ENCODE measurements at places on chromosomes 3 and 15.

- no peak for DNase-seq
Measured at GRCh38 chr3:122235147-122235546, 51.7 kb downstream of the CASR start.

- DNase-seq: no peak
Measured at GRCh38 chr15:60397772-60398445, at the start of gene ANXA2. Gene ANXA2, minus strand, starts transcription at chr15:60397986. Its CDS starts 11,911 bp downstream, at chr15:60386075.

DNA sequence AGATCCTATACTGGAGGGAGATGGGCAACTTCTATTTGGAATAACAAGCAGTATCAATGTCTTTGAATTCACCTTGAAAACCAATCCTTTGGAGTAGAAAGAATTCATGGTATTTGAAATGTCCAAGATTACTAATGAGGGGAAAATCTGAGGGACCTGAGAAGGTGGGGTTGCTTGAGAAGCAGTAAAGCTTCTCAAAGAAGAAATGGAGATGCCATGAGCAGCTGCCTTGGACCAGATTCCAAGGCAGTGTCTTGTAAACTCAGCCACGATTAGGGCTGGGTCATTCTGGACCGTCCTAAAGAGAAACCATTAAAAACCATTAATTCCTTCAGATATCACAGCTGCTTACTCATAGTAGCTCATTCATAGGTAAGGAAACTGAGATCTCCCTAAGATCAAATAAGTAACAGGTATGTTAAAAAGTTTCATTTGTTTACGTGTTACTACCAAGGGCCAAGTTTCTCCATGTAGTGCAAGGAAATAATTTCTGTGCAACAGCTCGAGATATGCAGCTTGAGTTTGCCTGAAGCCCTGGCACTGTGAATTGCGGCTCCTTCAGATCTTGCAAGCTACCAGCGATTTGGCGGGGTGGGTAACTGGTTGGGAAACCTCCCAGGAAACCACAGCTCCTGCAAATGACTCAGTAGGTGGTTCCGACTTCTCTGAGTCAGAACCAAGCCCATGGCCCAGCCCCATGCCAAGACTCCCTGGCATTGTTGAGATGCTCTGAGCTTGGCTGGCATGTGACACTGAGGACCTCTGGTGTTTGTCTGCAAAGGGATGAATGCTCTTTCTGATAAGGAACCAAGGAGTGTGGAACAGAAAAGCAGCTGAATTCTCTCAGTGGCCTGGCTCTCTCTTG lies 296.8 kb downstream of the RORA start:
- DNase-seq: no peak

DNA sequence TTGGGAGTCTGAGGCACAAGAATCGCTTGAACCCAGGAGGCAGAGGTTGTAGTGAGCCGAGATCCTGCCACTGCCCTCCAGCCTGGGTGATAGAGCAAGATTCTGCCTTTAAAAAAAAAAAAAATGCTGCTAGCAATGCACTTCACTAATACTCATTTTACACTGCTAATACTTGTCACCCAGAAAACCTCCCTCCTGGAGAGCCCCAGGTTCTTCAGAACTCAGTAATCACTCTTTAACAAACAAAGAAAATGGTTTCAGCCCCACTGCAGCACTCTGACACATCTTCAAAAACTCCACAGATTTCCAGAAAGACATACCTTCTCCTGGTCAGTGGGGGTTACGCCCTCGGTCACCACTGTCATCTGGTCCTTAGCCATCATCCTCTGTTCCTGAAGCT lies 366.7 kb downstream of the SHQ1 start:
- DNase-seq: no peak

DNA sequence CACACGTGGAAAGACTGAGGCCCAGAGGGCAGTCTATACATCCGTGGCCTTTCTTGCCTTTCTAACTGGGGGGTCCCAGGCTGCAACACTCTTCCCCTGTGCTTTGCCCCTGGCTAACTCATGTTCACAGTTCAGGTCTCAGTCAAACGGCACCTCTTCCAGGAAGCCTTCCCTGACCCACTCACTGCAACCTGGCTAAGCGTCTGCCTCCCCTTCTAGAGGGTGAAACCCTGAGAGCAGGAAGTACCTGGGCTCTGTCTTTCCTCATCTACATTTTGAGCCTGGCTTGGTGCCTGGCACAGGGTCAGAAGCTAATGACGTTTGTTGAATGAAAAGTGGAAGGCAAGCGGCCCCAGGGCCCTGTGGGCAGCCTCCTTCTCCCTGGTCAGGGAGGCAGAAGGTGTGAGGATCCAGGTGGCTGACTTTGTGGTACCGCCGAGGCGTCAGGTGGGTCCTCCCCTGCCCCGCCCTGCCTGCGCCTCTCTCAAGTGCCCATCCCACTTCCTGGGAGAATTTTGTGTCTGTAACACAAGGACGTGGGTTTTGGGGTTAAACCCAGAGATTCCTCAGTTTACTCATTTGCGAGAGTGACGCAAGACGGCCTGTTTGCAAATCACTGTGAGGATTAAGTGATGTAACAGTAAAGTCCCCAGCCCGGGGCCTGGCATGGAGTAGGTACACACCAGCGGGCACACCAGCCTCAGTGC lies 32.1 kb downstream of the DNASE1L3 start:
- DNase-seq: no peak

DNA sequence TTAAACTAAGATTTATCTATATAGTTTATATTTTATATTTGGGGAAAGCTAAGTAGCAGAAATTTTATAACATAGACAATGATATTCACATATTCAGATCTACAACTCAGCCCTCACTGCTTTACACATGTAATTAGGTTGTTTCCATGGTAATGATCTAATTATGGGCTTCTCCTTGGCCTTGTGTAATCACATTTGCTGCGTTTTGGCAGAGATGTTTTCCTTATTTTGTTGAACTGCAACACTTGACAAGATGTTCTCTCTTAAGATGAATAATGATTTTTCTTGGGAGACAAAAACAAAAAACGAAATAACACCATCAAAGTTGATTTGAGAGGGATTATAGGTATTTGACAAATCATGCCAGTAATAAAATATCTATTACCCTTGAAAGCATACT lies 635.6 kb upstream of the TBL1XR1 start:
- no peak for DNase-seq

DNA sequence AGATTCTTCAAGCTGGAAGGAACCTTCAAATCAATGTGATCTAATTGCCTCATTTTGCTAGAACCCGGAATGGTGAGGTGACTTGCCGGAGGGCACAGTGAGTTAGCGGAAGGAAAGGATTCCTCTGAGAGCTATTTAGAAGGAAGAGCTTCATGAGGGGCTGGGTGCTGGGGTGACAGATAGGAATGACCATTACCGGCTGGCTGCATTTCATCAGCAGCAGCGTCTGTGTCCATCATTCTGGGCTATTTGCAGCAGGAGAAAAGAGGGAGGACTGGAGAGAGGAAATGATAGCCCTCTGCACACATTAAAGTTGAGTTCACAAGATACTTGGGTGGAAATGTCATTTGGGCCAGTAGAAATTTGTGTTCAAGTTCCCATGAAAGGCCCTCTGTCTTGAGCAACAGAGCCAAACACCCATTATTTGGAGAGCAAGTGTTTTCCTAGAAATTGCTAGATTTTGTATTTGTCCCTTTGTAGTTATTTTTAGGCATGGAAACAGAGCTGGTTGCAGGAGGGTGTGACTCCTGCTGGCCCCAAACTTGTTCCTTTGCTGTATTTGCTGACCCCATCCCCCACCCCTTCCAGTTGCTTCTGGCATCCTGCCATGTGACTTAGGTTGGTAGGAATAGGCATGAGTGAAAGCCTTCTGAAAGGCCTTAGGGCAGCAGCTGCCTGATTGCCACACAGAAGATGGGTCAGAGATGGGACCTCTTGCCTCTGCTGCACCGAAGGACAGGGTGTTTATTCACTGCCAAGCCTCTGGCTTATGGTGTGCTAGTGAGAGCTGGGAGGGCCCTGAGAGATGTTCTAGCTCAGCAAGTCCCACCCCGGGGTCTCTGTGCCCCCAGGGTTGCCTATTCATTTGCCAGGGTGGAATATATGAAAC lies 87.5 kb upstream of the PLXNA1 start:
- no peak for DNase-seq

GRCh38 chr15:91072161-91072560 lies 27.9 kb upstream of the SV2B start:
- DNase-seq: no peak

GRCh38 chr3:104519468-104520227 lies 847.1 kb upstream of the ALCAM start:
- no peak for DNase-seq
